ENCODE measurements at places on chromosomes 1 and 21. TPM values are rescaled to one million over a fixed set of nuclear protein-coding genes. Genes with fewer than 3 reads are reported as not detected.
A peak's percentile ranks its signal among the peaks of the same experiment; 100 is the strongest.

DNA sequence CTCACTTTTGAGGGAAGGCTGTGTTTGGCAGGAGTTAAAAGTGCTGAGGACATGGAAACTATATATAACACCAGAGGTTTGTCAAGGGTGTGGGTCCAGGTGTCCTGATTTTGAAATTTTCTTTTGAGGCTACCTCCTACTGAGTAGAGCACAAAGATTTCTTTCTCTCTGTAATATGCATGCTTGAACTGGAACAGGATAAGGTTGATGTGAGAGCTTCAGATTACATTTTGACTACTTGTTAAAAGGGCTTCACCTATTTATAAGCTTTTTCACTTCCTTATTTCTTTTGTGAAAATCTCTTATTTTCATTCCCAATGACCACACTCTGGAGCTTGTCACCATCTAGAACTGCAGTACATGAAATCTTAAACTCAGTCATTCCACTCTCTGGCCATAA, 59.8 kb upstream of the PLA2G4A start:
- no peak for DNase-seq

- DNase-seq: no peak
These were observed 37.8 kb downstream of the LRRC71 start for GRCh38 chr1:156958247-156958714.

GRCh38 chr1:200453553-200453905, 43.7 kb upstream of the ZNF281 start:
- DNase-seq: no peak

DNA sequence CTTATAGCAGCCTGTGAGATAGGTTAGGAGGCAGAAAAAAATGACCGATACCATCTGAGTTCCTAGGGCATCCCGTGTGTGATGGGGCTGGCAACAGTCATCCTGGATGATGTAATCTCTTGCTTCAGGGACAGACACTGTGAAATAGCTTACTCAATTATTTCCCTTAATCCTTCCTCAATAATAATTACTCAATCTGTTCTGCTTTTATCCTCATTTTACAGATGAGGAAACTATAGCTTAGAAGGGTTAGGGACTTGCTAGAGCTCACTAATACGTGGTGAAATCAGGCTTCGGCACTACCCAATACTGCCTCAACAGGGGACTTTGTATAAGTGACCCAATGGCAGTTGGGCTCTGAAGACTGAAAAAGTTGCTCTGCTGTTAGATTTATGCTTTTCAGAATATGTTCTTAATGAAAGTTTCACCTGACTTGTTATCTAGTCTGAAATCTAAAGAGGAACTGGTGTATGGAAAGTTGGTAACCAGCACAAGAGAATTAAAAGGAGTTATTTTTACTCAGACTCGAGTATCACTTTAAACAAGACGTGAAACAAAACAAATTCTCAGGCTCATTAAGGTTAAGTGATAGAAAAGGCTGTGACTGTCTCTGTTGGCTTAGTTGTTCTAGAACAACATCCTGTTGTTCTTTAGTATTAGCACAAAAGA, 14.4 kb downstream of the CD55 start:
- DNase-seq: peak; percentile 37

DNA sequence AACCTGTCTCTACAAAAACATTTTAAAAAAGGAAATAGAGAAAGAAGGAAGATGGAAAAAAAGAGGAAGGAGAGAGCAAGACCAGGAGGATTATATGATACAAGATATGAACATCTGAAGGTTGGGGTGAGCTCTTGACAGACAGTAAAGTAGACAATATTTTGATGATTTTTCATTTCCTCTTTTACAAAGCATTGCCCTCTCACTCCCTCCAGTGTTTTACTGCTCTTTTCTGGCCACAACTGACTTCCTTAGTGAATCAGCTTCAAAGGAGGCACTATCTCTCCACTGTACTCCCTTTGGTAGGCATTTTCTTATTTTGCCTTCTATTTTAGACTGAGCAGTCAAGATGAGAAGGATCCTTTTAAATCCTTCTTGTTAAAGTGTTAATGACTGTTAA, 296.7 kb downstream of the KCTD3 start:
- no peak for DNase-seq

DNA sequence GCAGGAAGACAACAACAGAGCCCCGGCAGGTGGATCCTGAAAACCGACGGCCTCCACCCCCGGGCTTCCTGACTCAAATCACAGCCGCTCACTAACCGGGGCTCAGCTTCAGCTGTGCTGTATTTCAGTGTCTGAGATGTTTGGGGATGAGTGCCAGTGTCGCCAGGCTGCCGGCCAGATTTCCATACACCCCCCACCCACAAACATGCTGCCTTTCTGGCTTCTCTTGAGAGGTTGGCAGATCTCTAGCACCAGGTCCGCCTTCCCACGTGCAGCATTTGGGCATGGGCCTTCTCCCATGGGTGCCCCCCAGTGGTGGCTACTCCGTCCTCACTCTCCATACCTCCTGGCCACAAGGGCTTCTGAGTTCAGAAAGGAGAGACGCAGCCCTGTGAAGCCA, 34.8 kb downstream of the KCNAB2 start:
- no peak for DNase-seq

DNA sequence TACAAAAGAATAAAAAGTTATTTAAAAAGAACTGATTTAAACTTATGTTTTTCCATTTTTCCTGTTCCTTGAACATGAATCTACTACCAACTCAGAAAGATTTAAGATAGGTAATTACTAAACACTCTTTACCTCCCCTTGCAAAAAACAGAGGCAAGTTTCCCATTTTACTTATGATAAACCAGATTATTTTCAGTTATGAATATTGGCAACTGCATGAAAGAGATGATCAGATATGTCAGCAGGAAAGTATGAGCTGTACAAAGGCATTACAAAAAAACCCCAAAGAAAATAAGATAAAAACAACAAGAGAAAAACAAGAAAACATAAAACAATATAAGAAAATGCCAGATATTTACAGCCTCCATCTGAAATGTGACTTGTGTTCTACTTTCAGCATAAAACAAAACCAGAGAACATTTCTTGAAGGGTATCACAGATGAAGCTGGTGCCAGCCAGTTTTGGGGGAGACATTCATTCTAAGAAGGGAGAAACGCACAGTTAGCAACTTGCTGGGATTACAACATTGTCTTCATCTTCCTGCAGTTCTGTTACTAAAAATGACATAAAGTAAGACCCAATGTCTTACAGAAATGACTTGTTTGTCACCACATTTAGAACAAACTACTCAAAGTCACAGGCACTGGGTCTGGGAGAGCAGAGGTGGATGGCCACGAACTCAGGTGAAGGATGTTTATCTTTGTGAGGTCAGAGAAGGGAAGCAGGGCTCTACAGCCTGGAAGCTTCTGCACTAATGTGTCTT, 19.1 kb downstream of the ZC3H12A start:
- no peak for DNase-seq

- peak; percentile 80 for DNase-seq
These were observed 562 bp downstream of the MAP7D1 start for GRCh38 chr1:36156329-36157114.

- DNase-seq: peak; percentile 22
These were observed 856 bp downstream of the NRDC start for GRCh38 chr1:51877434-51878307.

DNA sequence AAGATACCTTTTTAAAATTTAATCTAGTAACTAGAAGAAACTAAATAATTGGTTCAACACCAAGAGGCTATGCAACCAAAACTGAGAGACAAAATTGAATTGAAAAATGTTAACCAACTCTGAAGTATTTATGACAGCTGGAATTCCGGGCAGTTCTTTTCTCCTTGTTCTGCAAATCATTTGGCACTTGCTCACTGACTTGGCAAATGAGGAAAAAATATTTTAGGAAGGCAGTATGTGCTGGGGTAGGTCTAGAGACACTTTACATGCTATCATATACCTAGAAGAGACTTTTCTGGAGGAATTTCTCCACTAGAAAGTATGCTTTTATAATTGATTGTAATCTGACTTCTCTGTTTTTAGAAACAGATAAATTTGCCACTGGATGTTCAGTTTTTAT, 22.1 kb upstream of the SH3D21 start:
- DNase-seq: no peak

The CBR3 gene
- total RNA-seq: 13.5 TPM

The LENEP gene
- total RNA-seq: not detected
